ENCODE measurements at places on chromosomes 7 and 10.

- no peak for DNase-seq
Measured at GRCh38 chr10:21334891-21335696, 190.4 kb downstream of the SKIDA1 start.

DNA sequence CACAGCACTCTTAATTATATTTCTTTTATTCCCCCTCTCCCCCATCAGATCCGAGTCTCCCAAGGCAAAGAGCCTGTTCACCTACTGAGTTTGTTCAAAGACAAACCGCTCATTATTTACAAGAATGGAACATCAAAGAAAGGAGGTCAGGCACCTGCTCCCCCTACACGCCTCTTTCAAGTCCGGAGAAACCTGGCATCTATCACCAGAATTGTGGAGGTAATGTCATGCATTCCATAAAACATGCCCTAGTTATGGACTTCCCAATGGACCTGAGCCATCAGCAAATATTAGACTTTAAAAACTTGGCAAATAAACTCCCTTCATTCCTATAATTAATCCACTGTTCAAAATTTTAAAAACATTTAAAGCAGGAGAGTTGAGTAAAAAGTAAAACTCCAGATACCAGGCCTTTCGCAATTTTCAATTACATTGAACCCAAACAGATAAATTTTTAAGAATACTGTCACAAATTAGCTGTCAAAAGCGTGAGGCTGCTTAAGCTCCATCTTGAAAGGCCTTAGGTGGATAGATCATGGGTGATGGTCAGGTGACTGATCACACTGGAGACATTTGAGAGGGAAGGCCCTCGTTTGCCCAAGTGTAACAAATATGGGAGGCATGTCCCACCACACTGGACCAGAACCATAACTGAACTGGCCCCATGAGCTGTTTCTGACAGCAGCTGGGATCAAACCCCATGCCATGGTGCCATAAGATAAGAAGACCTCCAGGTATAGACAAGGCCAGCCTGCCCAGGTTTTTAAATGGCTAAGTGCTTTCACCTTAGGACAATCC lies 46.9 kb upstream of the ARL4A start:
- DNase-seq: no peak

GRCh38 chr10:70106958-70107791 lies 25.4 kb downstream of the AIFM2 start:
- DNase-seq: peak; percentile 10

- no peak for DNase-seq
Measured at GRCh38 chr7:123581162-123581459, 20.5 kb upstream of the ASB15 start.

DNA sequence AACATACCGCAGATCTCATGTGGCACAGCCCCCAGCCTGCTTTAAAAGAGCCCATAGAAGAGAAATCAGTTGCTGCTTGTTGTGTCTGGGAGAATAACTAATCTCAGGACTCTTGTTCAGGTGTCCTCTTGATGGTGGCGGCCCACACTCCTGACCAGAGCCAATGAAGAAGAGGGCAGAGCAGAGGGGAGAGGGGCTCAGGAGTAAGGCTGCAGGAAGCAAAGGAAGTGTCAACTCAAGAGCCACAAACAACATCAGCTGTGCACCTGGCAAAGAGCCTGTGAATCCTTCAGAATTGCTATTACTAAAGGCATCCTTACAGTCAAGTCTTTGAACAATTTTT lies 59.8 kb upstream of the PTN start:
- DNase-seq: no peak

GRCh38 chr7:45402480-45403218 lies 171.5 kb upstream of the ADCY1 start:
- no peak for DNase-seq

GRCh38 chr7:96778263-96778662 lies 68.6 kb upstream of the SEM1 start:
- DNase-seq: no peak

DNA sequence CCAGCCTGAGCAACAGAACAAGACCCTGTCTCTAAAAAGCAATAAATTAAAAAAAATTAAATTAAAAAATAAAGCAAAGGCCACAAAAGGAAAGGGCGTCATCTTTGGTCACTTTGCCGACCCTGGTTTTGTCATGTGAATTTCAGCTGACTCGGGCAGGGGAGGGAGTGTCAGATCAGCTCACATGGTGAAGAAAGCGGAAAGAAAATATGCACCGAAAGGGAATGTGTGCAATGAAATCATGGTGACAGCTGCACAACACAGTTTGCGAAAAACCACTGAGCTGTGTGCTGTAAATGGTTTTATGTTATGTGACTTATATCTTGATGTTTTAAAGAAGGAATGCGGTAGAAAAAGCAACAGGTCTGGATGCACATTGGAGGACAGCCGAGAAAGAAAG lies 39.8 kb downstream of the RCC1L start:
- no peak for DNase-seq

GRCh38 chr7:121475806-121476205 lies 79.7 kb upstream of the FAM3C start:
- DNase-seq: no peak

DNA sequence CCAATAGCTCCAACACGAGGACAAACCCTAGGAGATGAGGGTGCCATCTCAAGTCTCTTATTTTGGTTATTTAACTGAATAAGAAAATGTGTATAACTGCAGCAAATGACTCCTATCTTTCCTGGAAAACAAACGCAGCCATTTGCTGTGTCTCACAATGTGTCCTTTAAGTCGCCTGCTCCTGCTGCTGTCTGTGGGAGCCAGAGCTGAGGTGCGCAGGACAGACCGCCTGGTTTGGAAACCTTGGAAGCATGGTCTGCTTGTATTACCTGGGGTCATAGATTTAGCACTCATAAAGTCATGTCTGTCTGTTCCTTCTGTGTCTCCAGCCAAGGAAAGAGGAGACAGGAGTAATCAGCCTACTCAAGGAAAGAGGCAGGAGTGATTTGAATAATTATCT lies 760.2 kb downstream of the GRID1 start:
- DNase-seq: no peak

DNA sequence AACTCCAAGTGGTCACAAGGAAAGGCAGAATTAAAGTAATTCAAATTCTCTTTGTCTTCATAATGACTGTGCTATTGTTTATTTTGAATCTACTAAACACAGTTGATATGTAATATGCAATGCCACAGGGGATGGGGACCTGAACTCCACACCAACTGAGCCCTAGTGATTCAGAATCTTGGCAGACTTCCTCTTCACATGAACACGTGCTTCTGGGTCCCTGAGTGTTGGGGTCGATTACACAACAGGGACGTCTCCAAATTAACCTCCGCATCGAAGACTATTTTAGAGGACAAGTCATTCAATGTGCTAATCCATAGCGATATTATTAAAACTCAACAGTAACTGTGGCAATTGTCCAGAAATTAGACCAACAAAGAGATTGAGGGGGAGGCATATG lies 95.3 kb upstream of the CARD11 start:
- DNase-seq: no peak

DNA sequence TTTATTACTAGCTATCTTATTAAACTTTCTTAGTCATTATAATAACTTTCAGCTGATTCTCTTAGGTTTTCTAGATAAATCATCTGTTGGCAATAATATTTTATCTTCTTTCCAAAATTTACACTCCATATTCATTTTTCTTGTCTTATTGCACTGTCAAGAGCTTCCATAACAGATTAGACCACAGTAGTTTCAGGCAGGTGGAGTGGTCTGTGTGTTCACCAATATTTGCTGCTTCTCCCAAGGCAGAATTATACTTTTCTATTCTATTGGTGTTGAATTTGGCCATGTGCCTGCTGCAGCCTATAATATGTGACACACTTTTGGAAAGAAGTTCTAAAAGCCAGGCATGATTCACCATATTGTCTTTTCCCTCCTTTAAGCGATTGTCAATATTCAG lies 422.8 kb downstream of the GATA3 start:
- DNase-seq: no peak

DNA sequence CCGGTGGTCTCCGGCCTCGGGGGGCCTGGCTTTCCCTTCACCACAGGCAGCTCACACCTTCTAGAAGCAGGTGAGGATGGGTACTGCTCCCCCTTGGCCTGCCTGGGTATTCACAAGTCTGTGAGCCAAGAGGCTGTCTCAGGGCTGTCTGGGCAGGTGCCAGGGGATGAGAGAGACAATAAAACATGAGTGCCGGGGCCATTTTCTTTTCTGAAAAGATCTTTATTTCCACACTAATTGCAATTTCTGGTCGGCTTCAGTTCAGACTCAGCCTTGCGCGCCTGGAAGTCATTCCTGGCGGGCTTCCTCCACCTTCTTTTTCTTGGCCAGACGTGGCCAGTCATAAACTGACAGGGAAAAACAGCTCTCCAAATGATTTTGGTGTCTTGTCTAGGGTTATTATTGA lies 171.2 kb downstream of the ARHGAP12 start:
- no peak for DNase-seq

DNA sequence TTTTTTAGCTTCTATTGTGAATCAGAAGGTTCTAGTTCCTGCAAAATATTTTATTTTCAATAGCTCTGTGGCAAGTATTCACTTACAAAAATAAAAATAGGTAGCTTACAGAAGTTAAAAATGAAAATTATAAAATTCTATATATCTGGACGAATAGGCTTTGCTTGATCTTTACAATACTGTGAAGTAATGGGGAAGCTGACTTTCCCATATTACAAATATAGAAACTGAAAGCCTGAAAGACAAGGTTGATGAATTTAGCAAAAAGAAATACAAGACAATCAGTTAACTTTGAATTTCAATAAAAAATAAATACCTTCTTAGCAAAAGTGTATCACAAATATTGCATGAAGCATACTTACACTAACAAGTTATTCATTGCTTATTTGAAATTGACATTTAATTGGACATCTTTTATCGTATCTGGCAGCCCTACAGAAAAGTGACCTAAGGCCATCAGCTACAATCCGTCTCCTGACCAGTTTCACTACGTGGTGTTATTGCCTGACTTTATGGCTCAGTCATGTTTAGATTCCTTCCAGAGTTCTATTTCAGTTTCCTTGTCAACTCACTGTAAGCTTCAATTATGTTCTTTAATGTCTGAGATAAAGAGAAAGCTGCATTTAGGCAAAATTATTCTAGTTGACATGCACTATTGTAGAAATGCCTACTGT lies 310.5 kb upstream of the HGF start:
- no peak for DNase-seq

DNA sequence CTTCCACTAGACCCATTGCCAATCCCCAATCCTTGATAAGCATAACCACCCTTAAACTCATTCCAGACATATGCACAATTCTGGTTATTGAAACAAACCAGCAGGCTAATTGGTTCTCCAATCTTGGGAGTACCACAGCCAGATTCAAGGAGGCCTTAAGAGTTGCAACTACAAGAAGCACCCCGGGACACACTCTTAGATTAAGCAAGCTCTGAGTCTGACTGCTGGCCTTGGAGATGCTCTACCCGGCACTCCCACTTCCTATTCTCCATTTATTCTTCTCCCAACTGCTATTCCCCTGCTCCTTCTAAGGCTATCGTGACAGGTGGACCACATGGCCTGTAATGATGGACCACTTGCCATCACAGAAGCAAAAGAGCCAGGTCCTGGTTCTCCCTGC lies 40.3 kb downstream of the CYTH3 start:
- no peak for DNase-seq

DNA sequence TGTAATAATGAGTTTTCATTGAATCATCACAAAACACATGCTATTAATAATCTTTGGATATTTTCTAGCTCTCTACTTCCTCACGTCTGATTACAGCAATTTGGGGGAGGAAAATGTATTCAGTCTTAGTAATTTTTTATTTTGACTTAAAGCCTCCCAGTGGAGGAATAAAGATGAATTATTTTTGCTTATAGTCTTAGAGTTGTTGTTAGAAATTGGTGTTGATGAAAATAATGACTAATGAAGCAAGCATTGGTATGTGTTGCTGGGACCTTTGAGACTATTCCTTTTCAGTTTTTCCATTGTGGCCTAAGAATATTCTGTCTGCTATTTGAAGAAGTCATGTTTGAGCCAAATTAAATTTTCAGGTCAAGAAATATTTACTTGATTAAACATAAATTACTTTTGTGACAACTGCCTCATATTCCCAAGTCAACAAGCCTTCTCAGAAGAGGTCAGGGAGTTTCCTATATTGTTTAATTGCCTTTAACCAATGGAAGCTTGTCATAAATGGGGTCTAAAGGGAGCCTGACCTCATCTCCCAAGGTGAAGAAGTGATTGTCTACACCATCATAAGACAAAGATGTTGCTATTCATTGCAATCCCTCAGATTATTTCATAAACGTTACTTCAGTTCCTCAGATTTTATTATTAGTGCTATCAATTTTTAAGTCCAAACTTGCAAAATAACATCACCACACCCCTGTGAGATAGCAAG lies 90.0 kb downstream of the ST7 start:
- DNase-seq: no peak

DNA sequence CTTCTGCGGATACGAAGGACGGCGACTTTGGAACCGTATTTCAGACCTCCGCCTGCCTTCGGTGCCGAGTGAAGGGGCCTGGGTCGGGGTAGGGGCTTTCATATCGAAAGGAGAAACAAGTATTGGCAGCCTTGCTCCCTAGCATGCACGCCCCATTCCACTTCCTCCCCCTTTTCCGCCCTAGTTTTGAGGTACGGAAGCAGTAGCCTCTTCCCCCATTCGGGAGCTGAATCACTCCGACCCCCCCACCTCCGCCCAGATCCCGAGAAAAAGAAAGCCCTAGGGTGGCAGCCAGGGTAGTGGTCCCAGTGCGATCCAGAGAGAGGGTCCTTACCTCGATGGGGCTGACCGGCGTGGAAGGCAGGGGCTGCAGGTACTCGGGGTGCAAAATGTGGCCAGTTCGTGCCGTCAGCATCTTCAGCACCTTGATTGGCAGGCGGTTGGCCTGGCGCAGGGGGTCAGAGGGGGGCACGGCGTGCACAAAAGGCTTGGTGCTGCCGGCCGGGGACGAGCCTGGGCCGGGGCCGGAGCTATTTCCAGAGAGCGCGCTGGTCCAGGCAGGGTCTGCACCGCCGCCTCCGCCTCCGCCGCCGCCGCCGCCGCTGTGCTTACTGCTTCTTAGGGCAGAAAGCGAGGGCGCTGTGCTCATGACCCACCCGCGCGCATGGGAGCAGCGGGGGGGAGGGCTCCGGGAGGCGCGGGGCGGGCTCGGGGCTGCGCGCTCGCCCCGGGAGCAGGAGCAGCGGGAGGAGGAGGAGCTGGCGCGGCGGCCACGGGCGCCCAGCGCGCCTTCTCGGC lies 594 bp downstream of the ZNF503 start:
- no peak for DNase-seq

- no peak for DNase-seq
Measured at GRCh38 chr7:47525066-47525623, 56.8 kb downstream of the TNS3 start.

GRCh38 chr7:125112850-125113249 lies 183.2 kb upstream of the POT1 start:
- DNase-seq: no peak

- DNase-seq: no peak
Measured at GRCh38 chr7:135901585-135902540, 75.3 kb downstream of the MTPN start.

- peak; percentile 13 for DNase-seq
Measured at GRCh38 chr7:64946772-64947171, 43.7 kb downstream of the ZNF273 start.

All from activated T-cell treated with anti-CD3 and anti-CD28 coated beads for 48 hours (primary cell).